ENCODE measurements at places on chromosomes 1 and 21.

DNA sequence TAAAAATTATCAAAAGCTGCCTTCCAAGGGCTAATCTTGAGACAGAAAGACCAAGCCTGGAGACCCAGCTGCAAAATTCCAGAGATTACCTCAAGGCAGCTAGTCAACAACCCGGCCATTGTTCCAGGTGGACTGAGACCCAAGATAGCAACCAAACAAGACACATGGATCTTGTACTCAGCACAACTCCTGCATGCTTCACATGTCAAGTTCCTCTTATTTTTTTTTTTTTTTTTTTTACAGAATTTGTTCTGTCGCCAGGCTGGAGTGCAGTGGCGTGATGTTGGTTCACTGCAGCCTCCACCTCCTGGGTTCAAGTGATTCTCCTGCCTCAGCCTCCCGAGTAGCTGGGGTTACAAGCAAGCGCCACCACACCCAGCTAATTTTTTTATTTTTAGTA lies 40.1 kb downstream of the CD2 start:
- no peak for DNase-seq

DNA sequence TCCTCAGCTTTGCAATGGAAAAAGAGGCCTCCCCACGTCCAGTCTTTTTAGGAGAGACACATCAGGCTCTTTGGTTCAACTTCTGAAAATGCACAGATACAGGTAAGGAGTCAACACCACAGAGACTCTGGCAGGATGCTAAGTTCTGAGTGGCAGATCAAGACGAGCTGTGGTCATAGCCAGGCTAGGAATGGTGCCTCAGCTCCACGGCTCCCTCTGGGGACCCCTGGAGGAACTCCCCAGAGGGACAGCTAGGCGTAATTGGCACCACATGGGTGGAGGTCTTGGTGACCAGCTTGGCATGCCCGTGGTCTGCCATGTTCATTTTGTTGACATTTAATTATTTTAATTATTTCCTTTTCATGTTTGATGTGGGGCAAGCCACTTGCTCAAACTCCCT lies 206.1 kb downstream of the KAZN start:
- DNase-seq, result no peak

GRCh38 chr1:116724765-116725375 lies 29.4 kb upstream of the CD2 start:
- DNase-seq, result no peak

- no peak for DNase-seq
Measured at GRCh38 chr21:43800566-43800965, 11.2 kb downstream of the RRP1 start.

GRCh38 chr1:232798920-232799319 lies 6.3 kb upstream of the MAP10 start:
- DNase-seq, result no peak

DNA sequence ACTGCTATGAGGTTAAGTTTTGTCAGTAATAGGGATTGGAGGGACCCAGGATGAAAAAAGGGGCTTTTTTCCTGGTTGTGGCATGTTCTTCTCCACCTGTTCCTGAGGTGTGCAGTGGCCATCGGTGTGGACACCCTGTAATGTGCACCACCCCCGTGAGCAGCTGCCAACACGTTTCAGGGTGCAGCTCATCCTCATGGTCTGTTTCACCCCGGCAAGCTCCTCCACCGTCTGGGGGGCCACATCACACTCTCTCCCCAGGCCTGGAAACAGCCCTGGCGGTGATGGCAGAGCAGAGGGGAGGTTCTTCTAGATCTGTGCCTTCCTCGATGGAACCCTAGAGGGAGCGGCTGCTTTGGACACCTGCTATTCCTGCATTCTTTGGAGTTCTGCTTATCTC lies 435.4 kb downstream of the MATN1 start:
- DNase-seq, result no peak

GRCh38 chr1:181083842-181084605 lies 4.5 kb upstream of the IER5 start:
- DNase-seq, result no peak

GRCh38 chr1:176670853-176671252 lies 207.9 kb downstream of the PAPPA2 start:
- DNase-seq, result no peak

DNA sequence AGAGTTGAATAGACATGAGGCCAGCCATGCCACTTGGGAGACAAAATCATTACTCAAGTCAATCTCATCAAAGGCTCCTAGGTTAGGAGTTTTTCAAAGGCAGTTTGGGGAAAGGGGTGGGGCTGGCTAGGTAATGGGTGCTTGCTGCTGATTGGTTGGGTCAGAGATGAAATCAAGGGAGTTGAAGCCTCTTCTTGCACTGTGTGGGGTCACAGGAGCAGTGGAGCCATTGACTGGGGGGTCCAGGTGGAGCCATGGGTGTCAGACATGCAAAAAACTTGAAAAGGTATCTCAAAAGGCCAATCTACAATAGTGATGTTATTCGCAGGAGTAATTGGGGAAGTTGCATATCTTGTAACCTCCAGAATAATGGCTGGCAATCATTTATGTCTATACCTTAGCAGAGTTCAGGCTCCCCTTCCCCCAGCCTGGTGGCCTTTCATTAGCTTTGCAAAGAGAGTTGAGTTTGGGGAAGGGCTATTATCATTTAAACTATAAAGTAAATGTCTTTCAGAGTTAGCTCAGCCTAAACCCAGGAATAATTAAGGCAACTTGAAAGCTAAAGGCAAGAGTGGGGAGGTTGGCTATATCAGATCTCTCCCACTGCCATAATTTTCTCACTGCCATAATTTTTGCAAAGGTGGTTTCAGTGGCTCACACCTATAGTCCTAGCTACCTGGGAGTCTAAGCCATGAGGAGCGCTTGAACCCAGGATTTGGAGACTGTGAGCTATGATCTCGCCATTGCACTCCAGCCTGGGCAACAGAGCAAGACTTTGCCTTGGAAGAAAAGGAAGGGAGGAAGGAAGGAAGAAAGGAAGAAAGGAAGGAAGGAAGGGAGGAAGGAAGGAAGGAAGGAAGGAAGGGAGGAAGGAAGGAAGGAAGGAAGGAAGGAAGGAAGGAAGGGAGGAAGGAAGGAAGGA lies 7.8 kb upstream of the PINK1 start:
- no peak for DNase-seq

DNA sequence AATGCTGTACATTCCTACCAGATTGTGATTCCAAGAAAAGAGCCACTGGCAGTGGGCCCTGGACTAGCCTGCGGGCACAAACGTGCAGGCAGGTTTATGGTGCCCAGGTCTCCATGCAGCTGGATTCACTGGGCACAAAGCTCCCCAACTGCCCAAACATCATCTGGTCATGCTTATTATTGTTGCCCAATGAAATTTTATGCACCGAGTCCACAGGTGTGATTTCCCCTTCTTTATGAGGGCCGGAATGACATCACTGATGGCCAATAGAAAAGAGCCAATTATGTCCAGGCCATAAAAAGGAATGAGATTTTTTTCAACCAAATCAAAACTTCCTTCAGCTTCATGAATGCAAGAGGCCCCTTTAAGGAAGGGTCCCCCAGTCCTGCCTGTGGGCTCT lies 66.2 kb downstream of the ERI3 start:
- no peak for DNase-seq

- DNase-seq, result no peak
Measured at GRCh38 chr1:165050246-165050645, 306.3 kb downstream of the LMX1A start.

- no peak for DNase-seq
Measured at GRCh38 chr1:154192476-154192875, 576 bp upstream of the TPM3 start.

All from hippocampal formation (tissue), 2 donors.